ENCODE measurements at places on chromosomes 4 and X.

GRCh38 chr4:111046811-111047210 lies 423.9 kb upstream of the PITX2 start:
- DNase-seq = no peak

DNA sequence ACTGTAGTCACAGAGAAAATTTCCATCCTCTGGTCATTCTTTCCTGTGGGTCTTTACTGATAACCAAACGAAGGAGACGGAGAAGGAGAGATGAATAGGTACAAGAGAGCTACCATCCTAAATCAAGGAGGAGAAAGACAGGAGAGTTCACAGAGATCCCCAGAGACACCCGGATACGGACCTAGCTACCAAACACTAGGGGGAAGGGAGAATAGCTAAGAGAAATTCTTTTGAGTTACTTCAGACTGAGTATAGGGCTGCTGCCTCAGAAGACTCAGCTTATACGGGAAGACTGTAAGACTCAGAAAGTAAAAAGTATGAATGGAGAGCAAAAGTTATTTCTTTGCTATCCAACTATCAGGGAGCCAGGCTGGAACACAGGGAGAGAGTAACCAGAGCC lies 572.1 kb downstream of the C4orf33 start:
- DNase-seq = no peak

DNA sequence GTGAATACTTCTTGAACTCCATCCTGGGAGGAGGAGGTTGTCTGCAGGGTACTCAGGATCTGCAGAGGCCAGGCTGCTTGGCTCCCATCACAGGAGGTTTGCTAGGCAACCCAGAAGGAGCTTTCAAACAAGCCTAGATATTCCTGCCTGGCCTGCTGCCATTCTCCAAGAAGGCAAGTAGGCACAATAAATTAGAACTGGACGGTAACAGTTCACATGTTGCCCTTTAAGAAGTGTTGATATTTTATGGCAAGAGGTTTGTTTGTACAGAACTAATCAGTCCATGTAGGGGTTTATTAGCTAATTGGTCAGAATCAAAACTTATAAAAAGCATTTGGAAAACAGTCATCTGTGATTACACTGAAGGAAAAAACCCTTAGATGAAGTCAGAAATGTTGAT lies 39.3 kb downstream of the SYNPO2 start:
- no peak for DNase-seq

DNA sequence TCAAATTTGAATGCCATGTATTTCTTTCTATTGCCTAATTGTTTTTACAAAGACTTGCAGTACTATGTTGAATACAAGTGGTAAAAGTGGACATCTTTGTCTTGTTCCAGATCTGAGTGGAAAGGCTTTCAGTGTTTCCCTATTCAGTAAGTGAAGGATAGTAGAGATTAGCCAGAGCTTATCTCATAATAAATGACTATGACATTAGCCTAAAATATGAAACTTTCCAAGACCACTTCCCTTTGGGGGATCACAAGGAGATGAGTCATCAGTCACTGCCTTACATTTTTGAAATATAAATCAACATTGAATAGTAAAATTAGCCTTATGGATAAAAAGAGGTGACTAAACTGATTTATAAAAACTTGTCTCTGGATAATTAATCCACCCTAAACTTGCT lies 554.1 kb upstream of the MAGEB2 start:
- DNase-seq = no peak

DNA sequence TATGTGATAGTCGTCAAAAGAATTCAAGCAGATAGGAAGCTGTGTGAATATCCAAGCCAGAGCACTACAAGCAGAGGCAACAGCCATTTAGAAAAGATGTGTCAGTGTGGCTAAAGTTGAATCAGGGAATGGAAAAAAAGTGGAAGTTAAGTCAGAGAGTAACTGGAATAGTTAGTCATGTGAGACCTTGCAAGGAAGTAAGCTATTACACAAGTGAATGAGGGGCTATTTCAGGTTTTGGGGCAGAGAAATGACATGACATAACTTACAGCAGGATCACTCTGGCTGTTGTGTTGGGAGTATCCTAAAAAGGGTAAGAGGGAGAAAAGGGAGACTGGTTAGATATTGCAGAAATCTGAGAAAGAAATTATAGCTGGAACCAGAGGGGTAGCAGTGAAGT lies 236.6 kb upstream of the PCDH18 start:
- DNase-seq = no peak

DNA sequence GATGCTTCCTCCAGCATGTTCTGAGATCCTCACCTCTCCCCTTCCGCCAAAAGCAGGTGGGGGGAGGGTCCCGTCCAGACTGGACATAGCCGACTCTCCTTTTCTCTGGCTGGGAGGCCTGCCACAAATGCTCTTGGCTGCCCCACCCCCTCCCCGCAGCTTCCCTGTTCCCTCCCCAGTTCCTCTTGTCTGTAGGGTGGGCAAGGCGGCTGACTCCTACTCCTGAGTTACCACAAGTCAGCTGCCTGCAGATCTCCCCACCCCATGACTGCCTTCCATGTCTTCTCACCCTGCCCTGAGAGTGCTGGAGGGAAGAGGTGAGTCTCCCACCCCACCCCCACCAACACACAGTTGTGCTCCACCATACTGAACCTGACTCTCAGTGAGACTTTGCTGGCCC lies 2.9 kb downstream of the ATP6AP1 start:
- no peak for DNase-seq

DNA sequence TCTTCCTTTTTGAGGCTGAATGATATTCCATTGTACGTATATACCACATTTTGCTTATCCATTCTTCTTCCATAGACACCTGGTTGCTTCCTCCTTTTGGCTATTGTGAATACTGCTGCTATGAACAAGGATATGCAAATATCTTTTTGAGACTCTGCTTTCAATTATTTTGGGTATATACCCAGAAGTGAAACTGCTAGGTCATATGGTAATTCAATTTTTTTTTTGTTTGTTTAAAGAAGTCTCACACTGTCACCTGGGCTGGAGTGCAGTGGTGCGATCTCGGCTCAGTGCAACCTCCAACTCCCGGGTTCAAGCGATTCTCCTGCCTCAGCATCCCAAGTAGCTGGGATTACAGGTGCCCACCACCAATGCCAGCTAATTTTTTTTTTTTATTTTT lies 75.3 kb downstream of the METTL14 start:
- no peak for DNase-seq

DNA sequence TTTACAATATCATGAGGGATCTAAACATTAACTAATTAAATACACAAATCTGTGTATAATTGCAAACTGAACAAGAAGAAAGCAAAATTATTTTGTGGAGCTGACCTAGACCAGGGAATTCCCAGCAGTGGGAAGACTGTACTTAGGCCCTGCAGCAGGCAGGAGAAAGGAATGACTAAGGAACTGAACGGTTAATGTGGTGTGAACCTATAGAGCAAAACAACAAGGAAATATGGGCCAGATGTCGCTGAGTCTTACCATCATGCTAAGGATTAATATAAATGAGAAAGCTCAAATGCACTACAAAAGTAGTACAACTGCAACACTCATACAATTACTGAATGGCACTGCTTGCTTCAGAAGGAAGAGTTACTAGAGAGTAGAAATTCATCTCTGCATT lies 120.3 kb upstream of the ATXN3L start:
- no peak for DNase-seq

GRCh38 chr4:185993328-185993973 lies 75.5 kb upstream of the TLR3 start:
- no peak for DNase-seq

DNA sequence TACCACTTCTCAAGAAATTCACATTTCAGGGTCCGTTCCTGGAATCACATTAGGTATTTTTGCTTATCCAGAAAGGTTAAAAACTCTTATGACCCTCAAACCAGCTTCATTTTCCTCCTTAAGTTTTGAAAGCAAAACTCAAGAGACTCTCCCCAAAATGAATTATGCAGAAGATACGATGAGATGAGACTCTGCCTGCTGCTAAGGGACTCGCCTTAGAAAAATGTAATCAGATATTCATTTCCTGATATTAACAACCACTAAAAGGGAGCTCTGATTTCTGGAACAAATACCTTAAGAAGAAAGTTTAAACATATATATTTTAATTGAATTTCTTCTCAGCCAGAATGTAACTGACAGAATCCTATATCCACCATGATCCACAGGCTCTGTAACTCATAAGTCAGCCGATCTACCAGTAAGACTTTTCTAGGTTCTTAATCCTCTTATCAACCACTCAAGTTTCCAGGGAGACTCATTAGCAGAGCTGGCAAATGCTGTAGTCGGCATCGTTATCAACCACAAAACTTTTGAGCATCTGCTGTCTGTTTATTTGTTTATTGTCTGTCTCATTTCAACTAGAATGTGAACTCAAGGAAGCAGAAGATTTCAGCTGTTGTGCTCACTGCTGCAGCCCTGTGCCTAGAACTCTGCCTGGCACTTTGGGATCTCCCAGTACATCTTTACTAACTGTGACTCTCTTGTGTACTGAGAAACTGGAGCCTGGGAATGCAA lies 112.5 kb downstream of the LDB2 start:
- no peak for DNase-seq
